GM23248 (cell line): ENCODE measurements at places on chromosomes 5 and 9.
A peak's percentile ranks its signal among the peaks of the same experiment; 100 is the strongest.

- DNase-seq, result peak; percentile 94
Observed at GRCh38 chr9:115202960-115203751, 85.2 kb upstream of the TNC start.

DNA sequence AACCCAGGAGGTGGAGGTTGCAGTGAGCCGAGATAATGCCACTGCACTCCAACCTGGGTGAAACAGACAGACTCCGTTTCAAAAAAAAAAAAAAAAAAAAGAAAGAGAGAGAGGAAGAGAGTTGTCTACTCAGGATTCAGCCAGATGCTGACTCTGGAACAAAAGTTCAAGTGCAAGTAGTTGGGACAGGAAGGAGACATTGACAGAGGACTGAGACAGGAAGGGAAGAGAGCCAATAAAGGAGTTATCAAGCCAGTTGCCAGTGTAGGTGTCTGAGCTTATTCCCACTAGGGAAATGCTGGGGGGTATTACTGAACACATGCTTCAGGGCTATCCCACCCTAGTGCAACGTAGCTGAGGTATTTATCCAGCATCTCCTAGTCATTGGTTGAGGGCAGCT, 147.7 kb upstream of the SLC1A3 start:
- DNase-seq, result no peak

DNA sequence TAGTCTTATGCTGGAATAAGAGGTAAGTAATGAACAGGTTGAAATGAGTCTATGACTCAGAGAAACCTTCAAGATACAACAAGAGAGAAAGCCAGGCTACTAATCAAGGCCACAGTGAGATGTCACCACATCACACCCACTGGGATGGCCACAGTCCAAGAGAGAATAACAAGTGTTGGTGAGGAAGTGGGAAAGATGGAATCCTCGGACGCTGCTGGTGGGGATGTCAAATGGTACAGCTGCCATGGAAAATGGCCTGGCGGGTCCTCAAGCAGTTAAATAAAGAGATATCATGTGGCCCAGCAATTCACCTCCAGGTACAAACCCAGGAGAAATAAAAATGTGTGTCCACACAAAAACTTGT, 41.9 kb upstream of the NEURL1B start:
- DNase-seq, result no peak

DNA sequence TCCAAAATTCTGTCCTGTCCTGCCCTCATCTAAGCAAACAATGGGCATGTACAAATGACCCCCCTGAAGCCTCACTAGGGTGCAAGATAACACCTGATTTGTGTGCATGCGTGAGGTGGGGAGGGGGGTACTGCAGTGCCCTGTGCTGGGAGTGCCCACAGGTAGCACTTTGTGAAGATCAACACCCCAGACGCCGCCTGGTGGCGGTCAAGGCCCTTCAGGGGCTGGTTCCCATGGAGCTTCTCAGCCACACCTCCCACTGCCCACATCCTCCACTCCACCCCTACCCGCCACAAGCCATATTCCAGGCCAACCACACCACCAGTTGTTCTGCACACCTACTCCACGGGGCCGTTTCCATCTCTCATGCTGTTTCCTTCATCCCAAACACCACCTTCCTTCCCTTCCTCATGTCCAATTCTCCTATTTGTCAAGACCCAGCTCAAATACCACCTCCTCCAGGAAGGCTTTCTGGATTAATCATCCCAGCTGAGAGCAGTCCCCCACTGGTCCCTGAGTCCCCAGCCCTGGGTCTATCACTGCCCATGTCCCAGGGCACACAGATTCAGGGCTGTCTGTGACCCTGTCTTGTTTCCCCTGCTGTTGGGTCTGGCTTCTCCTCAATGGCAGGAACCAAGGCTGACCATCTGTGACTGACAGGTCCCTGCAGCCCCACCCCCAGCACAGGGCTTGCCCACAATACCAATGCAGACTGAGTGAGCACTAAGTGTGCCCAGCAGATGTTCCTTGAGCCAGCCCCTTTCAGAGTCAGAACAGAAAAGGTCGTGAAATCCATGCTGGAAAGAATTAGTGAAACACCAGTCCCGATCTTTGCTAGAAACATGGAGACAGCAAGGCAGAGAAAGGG, 178.4 kb downstream of the PAX5 start:
- DNase-seq, result peak; percentile 17

- no peak for DNase-seq
Observed at GRCh38 chr9:121577166-121577565, 74.3 kb upstream of the DAB2IP start.

GRCh38 chr9:74973714-74974113, 21.0 kb upstream of the C9orf40 start:
- no peak for DNase-seq

- no peak for DNase-seq
Observed at GRCh38 chr5:71986101-71986500, 121.2 kb upstream of the MAP1B start.

- peak; percentile 12 for DNase-seq
Observed at GRCh38 chr9:108662956-108663355, 192.8 kb downstream of the ACTL7B start.

- DNase-seq, result peak; percentile 34
Observed at GRCh38 chr9:113349445-113350094, at the start of gene BSPRY. Gene BSPRY, plus strand, starts transcription at chr9:113349541. Its CDS starts 39 bp downstream, at chr9:113349580.

GRCh38 chr9:128160603-128160987, 530 bp downstream of the BBLN start:
- DNase-seq, result peak; percentile 82

GRCh38 chr5:128216860-128217531, 133.4 kb downstream of the SLC12A2 start:
- DNase-seq, result peak; percentile 97
